A549 treated with Hydrocortisone at 1 μM for 4 hours (cell line): ENCODE measurements at places on chromosomes 5 and 9. TPM values are rescaled to one million over a fixed set of nuclear protein-coding genes. Genes with fewer than 3 reads are reported as not detected.

The ESM1 gene
- not detected in 5 replicates for total RNA-seq

The SLIT3 gene
- 11.8 to 18.2 TPM (median 16.4 TPM) in 5 replicates for total RNA-seq

The DDX4 gene
- 0.05 to 0.08 TPM in 2 of 5 replicates, not detected in the others for total RNA-seq

The DNAH5 gene
- 1.5 to 2.2 TPM (median 1.8 TPM) in 5 replicates for total RNA-seq

The MELK gene
- total RNA-seq = 62.1 to 83.8 TPM (median 69.7 TPM) in 5 replicates

The GLDC gene
- total RNA-seq = 12.6 to 16.1 TPM (median 13.0 TPM) in 5 replicates

The CYLC2 gene
- not detected in 5 replicates for total RNA-seq

The CREB3 gene
- 55.6 to 64.0 TPM (median 57.5 TPM) in 5 replicates for total RNA-seq

The ANKRD31 gene
- 0.03 to 0.07 TPM (median 0.05 TPM) in 5 replicates for total RNA-seq

The ENG gene
- total RNA-seq = 0.09 to 0.15 TPM (median 0.12 TPM) in 5 replicates

The CAMK2A gene
- 0.59 to 0.90 TPM (median 0.80 TPM) in 5 replicates for total RNA-seq

The TTLL11 gene
- total RNA-seq = 4.1 to 5.4 TPM (median 4.9 TPM) in 5 replicates

The GFI1B gene
- total RNA-seq = 0.07 to 0.20 TPM (median 0.10 TPM) in 5 replicates

The BRD9 gene
- total RNA-seq = 35.5 to 44.1 TPM (median 41.2 TPM) in 5 replicates

The PKD2L2 gene
- 0.12 TPM in 1 of 5 replicates, not detected in the others for total RNA-seq

The PCDHGC4 gene
- total RNA-seq = not detected in 5 replicates

The CTNND2 gene
- not detected in 5 replicates for total RNA-seq

The ENHO gene
- total RNA-seq = 0.88 to 2.5 TPM (median 1.9 TPM) in 5 replicates

The SPRY4 gene
- 6.5 to 10.3 TPM (median 9.1 TPM) in 5 replicates for total RNA-seq

The PHF24 gene
- total RNA-seq = 0.09 to 0.31 TPM (median 0.14 TPM) in 5 replicates

The VCP gene
- total RNA-seq = 265 to 303 TPM (median 277 TPM) in 5 replicates

The DOCK8 gene
- 0.20 to 0.46 TPM (median 0.37 TPM) in 5 replicates for total RNA-seq

The SLC6A3 gene
- total RNA-seq = 0.62 to 0.97 TPM (median 0.75 TPM) in 5 replicates

The KCNN2 gene
- 0.06 to 0.16 TPM (median 0.07 TPM) in 4 of 5 replicates, not detected in the other for total RNA-seq

The TMEM215 gene
- 0.02 TPM in 1 of 5 replicates, not detected in the others for total RNA-seq

The BARX1 gene
- 7.9 to 12.8 TPM (median 11.4 TPM) in 5 replicates for total RNA-seq

The GRK6 gene
- total RNA-seq = 23.1 to 27.6 TPM (median 26.2 TPM) in 5 replicates

The BTNL3 gene
- not detected in 5 replicates for total RNA-seq

The SLC34A3 gene
- total RNA-seq = 0.05 to 0.16 TPM (median 0.07 TPM) in 4 of 5 replicates, not detected in the other

The BSPRY gene
- 0.06 to 0.12 TPM in 2 of 5 replicates, not detected in the others for total RNA-seq
